ENCODE measurements at places on chromosomes 3 and 15.
A peak's percentile ranks its signal among the peaks of the same experiment; 100 is the strongest.

DNA sequence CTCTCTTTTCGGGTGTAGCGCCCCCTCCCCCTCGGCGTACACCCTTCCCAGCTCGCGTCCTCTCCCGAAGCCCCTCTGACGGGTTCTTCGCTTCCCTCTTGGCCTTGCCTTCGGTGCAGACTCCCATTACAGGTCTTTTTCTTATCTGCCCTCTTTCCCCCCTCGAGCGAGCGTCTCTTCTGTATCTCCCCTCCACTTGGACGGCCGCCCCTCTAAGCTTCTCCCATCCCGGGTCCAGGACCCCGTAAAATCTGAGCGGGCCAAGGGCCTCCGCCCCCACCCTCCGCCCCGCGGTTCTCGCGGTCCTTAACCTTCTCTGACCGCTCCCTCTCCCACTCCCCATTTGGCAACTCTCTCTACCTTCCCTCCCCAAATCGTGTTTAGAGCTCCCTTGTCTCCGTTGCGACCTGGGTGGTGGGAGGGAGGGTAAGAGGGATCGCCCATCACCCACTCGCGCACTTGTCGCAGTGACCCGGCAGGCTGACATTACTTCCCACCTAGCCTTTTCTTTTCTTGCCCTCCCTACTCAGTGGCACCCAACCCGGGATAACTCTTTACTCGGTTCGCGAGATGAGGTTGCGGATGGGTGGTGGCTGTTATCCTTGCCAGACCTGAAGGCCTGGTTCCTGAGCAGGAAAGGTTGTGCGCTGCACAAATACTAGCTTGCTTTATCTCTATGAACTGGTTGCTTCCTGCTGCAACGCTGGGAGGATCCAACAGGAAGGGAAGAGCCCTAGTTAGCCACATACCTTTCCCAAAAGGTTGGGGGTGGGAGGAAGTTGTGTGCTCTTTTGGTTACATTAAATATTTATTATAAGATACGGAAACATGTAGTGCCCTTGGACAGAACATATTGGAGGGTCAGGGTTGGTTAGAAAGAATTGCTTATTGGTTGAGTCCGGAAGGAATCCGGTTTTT lies 922 bp downstream of the RAB11A start:
- H3K4me3 ChIP-seq, result peak overlapping the region; percentile 91
- H3K4me1 ChIP-seq, result no peaks in the 10 kb centered on the region
- H3K36me3 ChIP-seq, result no peaks in the 10 kb centered on the region
- DNase-seq, result no peak
- no peaks in the 10 kb centered on the region for H3K27me3 ChIP-seq

DNA sequence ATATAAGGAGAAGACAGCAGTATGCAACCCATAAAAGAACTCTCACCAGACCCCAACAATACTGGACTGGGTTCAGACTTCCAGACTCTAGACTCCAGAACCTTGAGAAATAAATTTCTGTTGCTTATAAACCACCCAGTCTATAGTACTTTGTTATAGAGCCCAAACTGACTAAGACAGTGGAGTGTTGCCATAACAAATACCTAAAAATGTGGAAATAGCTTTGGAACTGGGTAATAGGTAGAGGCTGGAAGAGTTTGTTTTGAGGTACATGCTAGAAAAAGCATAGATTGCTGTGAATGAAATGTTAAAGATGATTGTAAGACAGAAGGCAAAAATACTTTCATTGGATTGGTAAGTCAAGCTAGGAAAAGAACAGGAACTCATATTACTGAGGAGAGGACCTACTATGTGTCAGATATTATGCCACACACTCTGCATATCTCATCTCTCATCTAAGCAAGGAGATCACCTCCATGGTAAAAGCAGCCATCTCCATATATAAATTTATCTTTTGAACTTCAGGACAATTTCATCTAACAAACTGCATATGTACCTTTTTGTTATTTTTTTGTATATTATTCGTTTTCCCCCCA lies 67.4 kb upstream of the FNDC3B start:
- no peak overlapping the region for H3K4me3 ChIP-seq
- H3K4me1 ChIP-seq, result no peaks in the 10 kb centered on the region
- H3K27ac ChIP-seq, result no peak overlapping the region
- no peaks in the 10 kb centered on the region for H3K36me3 ChIP-seq
- no peak for DNase-seq
- no peaks in the 10 kb centered on the region for H3K27me3 ChIP-seq

DNA sequence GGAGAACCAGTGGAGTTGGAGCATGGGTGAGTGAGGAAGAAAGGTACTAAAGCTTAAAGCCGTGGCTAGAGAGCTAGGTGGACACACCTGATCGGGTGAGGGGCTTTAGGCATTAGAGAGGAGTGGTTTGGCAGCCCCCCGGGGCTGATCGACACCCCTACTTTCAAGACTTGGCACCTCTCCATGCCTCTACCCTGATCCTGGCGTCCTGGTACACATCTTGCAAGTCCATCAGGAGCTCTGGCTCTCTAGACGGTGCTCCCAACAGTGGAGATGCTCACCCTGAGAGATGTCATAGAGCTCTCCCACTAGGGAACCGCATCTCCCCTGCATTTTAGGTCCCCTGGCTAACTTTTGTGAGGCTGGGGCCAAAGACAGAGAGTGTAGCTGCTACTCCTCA lies 98.1 kb downstream of the XXYLT1 start:
- DNase-seq, result no peak
- H3K4me3 ChIP-seq, result no peak overlapping the region
- no peaks in the 10 kb centered on the region for H3K36me3 ChIP-seq
- no peaks in the 10 kb centered on the region for H3K4me1 ChIP-seq
- H3K27ac ChIP-seq, result no peak overlapping the region

GRCh38 chr3:12155828-12156227 lies 2.9 kb downstream of the TIMP4 start:
- H3K4me1 ChIP-seq, result no peaks in the 10 kb centered on the region
- no peak overlapping the region for H3K4me3 ChIP-seq
- no peak for DNase-seq
- H3K27ac ChIP-seq, result no peak overlapping the region
- no peaks in the 10 kb centered on the region for H3K27me3 ChIP-seq

- H3K27ac ChIP-seq, result no peak overlapping the region
- H3K36me3 ChIP-seq, result no peaks in the 10 kb centered on the region
- DNase-seq, result no peak
- no peak overlapping the region for H3K4me3 ChIP-seq
These were observed 18.3 kb upstream of the TRAK1 start for GRCh38 chr3:42072831-42073301.

Data from effector memory CD4-positive, alpha-beta T cell (primary cell).